GM23338 (cell line): ENCODE measurements at places on chromosomes 16 and 17.

DNA sequence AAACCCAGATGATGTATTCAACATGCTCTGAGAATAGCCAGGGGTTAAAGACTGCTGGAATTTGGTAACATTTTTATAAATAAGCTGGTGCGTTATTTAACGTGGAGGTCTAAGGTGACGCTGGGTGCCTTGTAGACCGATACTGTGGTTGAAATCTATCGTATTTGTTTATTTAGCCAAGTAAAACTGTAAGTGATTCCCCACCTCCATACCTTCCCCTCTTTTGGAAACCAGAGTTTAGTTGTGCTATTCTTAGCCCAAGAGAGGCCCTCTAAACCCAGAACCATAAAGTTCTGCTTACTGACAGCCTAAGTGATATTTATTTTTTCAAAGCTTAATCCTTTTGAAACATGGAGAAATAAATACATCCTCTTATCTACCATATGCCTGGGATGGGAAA is 744.5 kb downstream of the WWOX start:
- DNase-seq: no peak

- DNase-seq: no peak
Measured at GRCh38 chr16:52256310-52257078, 290.4 kb downstream of the TOX3 start.

DNA sequence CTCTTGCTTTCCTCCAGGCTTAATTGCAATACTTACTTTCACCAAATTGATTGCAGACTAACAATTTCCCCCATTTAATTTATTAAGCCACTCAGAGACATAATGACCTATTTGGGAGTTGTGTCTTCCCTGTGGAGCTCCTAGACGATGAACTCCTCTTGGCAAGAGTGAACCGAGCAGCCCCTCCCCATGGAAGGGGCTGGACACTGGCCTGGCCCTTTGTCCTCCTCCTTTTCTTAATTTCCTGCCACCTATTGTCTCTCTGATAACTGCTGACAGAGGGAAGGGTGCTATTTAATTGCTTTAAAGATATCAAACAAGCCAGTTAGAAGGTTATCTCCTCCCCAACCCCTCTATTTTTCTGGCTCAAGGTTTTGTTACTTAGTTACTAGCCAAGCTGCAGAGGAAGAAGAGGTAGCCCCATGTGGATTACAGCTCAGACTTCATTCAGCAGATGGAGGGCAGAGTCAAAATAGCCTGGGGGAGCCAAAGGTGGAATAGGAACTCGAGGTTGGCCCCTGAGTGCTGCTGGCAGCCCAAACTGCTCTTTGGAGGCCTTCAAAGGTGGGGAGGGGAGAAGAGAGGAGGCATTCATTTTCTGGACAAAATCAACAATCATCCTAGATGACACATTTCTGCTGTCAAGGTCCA is 3.7 kb upstream of the SSTR2 start:
- no peak for DNase-seq

DNA sequence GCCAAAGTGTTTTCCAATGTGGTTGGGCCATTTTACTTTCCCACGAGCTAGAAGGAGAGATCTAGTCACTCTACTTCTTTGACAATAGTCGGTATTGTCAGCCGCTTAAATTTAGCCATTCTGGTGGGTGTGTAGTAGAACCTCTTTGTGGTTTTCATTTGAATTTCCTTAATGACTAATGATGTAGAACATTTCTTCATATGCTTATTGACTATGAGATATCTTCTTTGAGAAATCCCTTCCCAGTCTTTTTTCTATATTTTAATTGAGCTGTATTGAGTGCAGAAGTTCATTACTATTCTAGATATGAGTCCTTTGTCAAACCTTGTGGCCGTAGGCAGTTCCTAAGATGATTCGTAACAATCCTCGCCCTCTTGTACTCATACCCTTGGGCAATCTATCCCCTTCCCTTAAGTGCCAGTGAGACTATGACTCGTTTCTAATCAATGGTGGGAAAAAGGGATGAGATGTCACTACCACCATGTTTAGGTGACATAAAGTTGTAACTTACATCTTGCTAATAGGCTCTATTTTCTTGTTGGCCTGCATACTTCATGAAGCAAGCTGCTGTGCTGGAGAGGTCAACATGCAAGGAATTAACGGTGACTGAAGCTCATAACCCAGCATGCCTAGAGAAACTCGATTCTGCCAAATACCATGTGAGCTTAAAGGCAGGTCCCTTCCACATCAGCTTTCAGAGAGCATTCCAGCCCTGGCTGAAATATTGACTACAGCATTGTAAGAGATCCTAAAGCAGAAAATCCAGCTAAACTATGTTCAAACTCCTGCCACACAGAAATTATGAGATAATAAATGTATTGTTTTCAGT is 817.9 kb upstream of the SOX9 start:
- DNase-seq: no peak

DNA sequence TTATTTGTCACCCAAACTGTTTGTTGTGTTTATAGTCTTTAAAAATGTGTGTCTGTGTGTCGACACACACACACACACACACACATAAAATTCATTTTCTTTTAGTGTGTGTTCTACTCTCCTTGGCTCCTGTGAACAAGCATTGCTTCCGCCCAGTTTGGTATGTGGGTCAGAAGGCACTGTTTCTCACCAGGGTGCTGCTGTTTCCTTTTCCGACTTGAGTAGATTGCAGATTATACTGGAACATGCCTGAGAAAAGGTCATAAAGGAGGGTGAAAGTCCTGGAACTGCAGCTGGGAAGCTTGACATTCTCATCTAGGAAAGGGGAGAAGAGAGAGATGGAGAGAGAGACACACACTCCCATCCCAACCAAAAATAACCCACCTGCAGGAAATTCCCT is 330.3 kb downstream of the BCAS3 start:
- peak; percentile 13 for DNase-seq

- no peak for DNase-seq
Measured at GRCh38 chr17:45409659-45410076, 23.0 kb downstream of the ARHGAP27 start.

DNA sequence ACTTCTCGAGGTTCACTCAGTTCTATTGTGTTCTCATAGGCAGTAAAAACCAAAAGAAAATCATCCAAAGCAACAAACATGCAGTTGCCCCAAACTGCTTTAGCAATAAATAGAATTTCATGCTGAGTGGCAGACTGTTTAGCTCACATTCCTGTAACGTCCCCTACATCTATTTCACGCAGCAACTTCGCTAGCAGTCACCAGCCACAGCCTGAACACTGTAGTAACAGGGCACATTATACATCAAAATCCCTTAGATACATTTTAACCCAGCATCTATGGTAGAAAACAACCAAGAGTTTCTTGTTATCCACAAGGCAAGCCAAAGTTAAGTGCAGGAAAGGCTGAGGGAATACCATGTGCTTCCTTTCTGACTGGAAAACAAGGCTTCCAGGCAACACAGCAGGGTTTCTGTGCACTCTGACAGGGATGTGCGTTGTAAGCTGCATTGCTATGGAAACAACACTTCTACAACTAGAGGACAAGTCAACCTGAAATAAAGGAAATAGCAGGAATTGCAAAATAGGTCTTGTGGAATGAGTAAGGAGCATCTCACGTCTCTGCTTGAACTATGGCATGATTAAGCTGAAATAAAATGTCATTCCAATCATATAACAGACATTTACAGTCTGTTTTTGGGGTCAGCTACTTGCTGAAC is 55.4 kb downstream of the CFDP1 start:
- DNase-seq: peak; percentile 71

DNA sequence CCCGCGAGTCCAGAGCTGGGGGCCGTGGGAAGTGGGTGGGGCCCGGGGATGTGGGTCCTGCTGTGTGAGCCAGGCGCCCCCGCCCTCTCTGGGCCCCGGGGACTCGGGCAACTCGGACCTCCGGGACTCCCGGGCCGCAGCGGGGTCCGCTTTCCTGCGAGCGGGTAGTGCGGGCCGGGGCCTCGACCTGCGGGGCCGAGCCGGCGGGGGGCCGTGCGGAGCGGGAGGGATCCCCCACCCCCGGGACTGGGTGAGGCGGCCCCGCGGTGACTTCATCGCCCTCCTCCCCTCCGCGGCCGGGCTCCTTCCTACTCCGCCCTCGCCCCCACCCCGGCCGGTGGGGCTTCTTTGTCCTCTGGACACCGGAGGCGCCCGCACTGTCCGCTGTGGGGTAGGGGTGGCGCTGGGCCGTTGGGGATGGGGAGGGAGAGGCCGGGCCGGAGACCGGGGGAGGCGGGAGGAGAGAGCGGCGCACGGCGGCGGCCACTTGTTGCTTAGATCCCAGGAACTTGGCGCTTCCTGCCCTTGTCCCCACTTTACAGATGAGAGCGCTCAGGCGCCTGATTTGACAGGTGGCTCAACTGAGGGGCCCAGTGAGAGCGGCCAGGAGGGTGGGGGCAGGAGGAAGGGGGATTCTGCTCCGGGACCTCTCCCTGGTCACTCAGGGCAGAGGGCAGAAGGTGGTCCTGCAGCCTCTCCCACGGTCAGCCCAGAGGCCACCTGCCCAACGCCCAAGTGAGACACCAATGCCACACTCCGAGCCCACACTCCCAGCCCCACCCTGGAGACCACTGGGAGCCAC is 874 bp downstream of the CMTM3 start:
- peak; percentile 73 for DNase-seq

DNA sequence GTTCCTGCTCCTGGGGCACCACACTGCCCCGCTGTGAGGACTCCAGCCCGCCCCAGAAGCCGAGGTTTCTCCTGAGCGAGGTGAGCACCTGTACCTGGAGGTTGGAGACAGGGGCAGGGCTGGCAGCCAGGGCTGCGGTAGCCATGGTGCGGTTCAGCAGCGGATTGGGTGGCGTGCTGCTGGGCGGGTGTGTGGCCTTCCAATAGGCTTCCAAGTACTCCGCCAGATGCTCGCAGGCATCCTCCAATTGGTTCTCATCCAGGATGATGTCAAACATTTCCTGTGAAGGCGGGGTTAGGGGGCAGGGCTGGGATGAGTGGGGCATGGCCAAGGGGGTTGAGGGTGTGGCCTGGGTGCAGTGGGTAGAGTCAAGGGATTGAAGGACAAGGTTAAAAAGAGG is 11.3 kb upstream of the ARL5C start:
- peak; percentile 98 for DNase-seq

DNA sequence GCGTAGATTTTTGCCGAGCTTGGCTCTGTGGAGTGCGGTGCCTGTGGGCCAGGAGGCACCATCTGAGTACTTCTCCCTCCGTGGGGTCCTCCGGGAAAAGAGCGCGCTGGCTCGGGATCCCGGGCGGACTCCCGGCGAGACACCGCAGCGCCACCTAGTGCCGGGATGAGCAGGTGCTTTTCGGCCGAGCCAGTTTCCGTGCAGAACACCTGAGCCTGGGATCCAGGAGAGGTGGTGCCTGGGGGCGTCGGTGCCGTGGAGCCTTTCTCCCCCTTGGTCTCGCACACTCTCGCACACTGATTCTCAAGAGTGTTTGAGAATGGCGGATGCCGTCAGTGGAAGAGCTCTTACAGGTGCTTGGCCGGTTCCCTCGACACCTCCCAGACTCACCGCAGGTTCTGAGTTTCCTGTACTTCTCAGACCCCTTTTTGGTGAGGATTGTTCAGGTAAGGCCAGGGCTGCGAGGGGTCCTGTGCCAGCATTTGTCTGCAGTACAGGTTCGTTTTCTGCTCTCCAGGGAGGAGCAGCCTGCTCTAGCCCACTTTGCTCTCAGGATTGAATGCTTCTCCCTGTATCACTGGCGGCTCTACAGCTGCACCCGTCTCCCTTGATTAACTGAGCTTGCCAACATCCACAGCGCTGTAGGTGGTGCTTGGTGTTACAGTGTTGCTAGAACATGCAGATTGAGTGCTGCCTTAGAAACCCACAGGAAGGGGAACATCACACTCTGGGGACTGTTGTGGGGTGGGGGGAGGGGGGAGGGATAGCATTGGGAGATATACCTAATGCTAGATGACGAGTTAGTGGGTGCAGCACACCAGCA is 23.3 kb downstream of the TBCD start:
- peak; percentile 83 for DNase-seq

DNA sequence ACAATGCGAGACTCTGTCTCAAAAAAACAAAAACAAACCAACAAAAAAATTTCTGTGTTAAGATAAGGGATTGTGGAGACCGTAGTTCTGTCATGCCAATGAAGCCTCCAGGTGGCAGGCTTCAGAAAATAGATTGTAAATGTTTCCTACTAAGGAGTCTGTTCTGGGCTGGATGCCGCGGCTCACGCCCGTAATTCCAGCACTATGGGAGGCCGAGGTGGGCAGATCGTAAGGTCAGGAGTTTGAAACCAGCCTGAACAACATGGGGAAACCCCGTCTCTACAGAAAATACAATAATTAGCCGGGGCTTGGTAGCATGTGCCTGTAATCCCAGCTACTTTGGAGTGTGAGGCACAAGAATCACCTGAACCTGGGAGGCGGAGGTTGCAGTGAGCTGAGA is 4.4 kb upstream of the SNX29 start:
- peak; percentile 66 for DNase-seq

- DNase-seq: no peak
Measured at GRCh38 chr17:37305406-37305905, 70.3 kb upstream of the C17orf78 start.

DNA sequence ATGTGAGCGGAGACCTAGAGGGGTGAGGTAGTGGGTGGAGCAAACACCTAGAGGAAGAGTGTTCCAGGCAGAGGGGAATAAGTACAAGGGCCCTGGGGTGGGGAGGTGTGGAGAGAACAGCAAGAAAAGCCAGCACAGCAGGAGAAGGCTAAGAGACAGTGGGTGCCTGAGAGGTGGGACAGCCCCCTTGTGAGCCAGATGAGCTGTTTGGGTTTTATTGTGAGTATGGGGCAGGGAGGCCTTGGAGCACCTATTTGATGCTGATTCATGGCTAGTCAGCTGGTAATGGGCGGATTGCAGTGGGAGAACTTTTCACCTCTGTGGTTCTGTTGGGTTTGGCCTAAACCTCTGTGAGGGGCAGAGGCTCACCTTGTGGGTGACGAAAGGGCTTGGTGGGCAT is 68.4 kb downstream of the ABCC1 start:
- DNase-seq: no peak

GRCh38 chr16:5323284-5324141 is 225.9 kb upstream of the EEF2KMT start:
- DNase-seq: peak; percentile 76

GRCh38 chr16:66416939-66417700 is 10.0 kb upstream of the BEAN1 start:
- no peak for DNase-seq

GRCh38 chr16:65843941-65844340 is 522.5 kb upstream of the CDH5 start:
- no peak for DNase-seq

- no peak for DNase-seq
Measured at GRCh38 chr16:60438894-60439293, 1597.3 kb downstream of the CDH8 start.

DNA sequence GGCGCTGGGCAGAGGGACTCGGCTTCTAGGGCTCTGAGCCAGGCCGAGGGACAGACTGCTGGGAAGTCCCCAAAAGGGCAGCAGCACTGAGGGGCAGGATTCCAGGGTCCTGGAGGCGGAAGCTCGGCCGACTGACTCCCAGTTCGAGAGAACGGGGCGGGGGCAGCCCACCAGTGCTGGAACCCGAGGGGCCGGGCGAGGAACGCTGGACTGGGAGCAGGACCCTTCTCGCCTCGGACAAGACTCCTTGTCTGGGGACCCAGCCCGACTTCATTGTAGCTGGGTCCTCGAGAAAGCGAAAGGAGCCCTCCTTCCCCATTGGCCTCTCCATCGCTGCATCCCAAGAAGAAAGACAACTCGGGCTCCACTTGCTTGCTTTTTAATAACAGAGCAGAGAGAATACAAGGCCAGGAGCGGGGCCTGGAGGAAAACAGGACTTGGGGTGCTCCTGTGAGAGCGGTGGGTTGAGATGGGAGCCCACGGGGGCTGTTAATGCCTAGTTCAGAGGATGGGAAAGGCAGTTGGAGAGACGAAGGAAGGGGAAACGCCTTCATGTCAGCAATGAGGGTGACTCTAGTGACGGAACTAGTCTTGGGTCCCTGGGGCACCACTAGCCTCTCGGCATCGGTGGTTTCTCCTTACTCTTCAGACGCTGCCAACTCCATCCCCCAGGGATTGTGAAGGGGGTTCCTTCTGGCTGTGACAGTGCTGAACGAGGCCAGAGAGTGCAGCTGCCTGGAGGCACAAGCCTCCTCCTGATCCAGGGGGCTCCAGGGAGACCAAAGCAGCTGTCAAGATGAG is 492 bp upstream of the CAMTA2 start:
- DNase-seq: no peak
